ENCODE measurements at places on chromosomes 1 and 21.
A peak's percentile ranks its signal among the peaks of the same experiment; 100 is the strongest.

- DNase-seq: peak; percentile 33
These were observed 629 bp downstream of the CTNNBIP1 start for GRCh38 chr1:9909234-9910046.

- DNase-seq: peak; percentile 95
These were observed 3.7 kb upstream of the FABP3 start for GRCh38 chr1:31376375-31377134.

GRCh38 chr1:240763771-240764170, 151.8 kb upstream of the GREM2 start:
- DNase-seq: no peak

- DNase-seq: no peak
These were observed 171.4 kb upstream of the GORAB start for GRCh38 chr1:170360601-170361000.

- DNase-seq: no peak
These were observed 77.7 kb downstream of the CAPZB start for GRCh38 chr1:19407494-19408096.

GRCh38 chr1:201707656-201708055, 121.3 kb upstream of the IPO9 start:
- DNase-seq: no peak

GRCh38 chr1:58904299-58905125, 120.7 kb upstream of the JUN start:
- no peak for DNase-seq

DNA sequence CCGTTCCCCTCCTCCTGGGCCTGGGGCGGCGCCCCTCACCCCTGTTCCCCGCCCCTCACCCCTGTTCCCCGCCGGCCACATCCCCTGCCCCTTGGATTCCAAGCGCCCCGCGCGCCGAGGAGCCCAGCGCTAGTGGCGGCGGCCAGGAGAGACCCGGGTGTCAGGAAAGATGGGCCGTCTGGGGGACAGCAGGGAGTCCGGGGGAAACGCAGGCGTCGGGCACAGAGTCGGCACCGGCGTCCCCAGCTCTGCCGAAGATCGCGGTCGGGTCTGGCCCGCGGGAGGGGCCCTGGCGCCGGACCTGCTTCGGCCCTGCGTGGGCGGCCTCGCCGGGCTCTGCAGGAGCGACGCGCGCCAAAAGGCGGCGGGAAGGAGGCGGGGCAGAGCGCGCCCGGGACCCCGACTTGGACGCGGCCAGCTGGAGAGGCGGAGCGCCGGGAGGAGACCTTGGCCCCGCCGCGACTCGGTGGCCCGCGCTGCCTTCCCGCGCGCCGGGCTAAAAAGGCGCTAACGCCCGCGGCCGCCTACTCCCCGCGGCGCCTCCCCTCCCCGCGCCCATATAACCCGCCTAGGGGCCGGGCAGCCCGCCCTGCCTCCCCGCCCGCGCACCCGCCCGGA, at the start of gene TP73:
TP73 (plus strand) TSS at position 587 of the 618 bp plus-strand sequence. CDS start 29,850 bp downstream, outside the sequence.
- no peak for DNase-seq

DNA sequence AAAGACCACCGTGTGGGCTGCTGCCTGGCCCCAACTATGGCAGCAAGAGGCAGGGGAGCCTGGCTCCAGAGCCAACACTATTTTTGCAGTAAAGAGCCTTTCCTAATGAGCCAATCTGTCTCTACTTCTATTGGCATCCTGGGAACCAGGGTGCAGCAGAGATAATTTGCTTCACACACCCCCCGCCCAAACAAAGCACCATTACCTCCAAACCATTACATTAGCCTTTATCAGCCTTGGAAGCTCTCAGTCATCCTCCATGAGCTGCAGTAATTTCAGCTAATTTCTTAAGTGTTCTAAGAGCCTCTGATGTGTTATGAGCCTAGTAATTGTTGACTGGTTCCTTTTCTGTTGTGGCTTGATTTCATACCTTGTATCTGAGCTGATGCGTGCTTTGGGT, 21.6 kb downstream of the ARMH1 start:
- no peak for DNase-seq

DNA sequence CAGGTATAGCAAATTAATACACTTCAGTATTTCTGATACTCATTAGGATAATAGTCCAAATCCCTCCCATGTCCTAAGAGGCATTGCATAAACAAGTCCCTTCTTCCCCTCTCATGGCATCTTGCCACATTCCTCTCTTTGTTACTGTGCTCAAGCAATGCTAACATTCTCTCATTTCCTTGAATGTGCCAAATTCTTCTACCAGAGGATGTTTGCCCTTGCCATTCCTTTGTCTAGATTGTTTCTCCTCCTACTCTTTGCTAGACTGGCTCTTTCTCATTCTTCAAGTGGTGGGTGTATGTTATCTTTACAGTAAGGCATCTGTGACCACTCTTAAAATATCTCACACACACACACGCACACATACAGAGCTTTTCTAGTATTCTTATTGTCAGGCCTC, 621.0 kb upstream of the CXADR start:
- no peak for DNase-seq

GRCh38 chr1:210418863-210419650, 90.4 kb downstream of the HHAT start:
- DNase-seq: no peak

DNA sequence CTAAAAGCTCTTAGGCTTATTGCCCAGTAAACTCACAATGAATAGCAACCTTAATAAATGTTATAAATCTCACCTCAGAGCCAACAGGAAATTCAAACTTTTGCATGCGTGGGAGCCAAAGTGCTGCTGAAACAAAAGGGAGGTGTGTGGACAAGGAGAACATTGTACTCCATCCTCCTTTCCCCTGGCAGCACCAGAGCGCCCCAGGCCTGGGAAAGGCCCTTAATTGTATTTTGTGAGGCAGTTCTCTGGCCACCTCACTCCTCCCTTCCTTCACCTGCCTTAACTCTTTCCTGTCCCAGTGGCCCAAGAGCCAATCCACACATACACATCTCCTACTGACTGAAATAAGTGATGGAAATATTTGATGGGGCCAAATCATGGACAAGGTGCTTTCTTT, 648.5 kb downstream of the LMO4 start:
- no peak for DNase-seq

- peak; percentile 19 for DNase-seq
These were observed 115.6 kb downstream of the UCK2 start for GRCh38 chr1:165942927-165943597.

GRCh38 chr1:115314765-115315164, 23.3 kb downstream of the NGF start:
- no peak for DNase-seq

GRCh38 chr1:112686417-112686816, 12.0 kb downstream of the MOV10 start:
- DNase-seq: no peak

GRCh38 chr1:204157962-204158361, 6.1 kb upstream of the ETNK2 start:
- DNase-seq: no peak

GRCh38 chr1:245370905-245371581, 216.3 kb downstream of the KIF26B start:
- no peak for DNase-seq

DNA sequence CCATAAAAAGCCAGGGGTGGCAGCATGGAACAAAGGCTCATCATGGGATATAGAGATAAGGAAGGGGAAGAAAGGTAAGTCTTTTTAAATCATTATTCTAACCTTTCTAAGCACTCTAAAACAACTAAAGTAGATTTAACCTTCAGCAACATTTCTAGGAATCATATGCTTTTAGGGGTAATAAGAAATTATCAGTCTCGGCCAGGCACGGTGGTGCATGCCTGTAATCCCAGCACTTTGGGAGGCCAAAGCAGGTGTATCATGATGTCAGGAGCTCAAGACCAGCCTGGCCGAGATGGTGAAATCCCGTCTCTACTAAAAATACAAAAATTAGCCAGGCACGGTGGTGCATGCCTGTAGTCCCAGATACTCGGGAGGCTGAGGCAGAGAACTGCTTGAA, 20.3 kb upstream of the PHTF1 start:
- no peak for DNase-seq

DNA sequence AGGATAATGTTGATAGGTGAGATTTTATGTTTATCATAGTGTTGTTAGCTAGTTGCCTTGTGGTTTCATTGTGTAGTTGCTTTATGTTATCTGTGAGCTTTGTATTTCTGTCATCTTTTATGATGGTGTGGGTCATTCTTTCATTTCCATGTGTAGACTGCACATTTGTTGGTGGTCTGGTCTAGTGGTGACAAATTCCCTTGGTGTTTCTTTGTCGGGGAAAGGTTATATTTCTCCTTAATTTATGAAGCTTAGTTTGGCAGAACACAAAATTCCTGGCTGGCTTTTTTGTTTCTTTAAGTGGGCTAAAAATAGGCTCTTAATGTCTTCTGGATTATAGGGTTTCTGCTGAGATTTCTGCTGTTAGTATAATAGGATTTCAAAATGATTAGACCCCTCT, 347.2 kb upstream of the ADAMTS5 start:
- no peak for DNase-seq

DNA sequence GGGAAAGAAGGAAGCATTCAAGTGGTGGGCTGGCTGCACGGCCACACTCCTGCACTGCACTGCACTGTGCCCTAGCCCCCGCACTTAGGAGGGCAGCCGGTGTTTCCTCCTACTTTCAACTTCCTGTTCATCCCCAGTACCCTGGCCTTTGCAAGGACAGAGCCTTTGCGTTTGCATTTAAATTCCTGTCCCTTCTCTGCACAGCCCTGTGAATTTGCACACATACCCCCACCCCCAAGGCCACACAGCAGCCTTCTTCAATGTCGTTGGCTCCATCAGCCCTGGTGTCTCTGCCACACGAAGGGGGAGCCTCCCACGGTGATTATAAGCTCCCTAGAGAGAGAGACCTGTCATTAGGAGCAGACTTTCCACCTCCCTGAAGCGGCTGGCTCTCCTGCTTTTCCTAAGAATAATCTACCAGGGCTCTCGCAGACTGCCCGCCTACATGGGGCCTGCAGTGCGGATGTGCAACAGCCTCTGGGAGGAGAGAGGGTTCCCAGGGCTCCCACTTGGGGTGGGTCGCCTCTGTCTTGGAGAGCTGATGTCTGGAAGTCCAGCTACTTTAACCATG, 13.2 kb upstream of the SLC45A3 start:
- no peak for DNase-seq

DNA sequence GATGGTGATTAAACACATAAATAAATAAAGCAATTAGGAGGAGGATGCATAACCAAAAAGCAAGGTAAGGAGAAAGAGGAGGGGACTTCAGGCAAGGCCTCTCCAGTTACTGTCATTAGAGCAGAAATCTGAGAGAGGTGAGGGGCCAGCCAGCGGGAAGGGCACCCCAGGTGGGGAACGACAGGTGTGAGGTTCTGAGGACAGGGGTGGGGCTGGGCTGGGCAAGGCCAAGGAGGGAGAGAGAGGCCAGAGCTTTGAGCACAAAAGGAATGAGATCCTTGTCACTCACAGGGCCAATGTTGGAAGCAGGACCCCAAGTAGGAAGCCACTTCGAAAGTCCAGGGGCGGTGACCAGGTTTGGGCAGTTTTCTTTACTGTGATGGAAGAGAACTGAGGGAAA, 182.2 kb upstream of the RAB4A start:
- DNase-seq: no peak

DNA sequence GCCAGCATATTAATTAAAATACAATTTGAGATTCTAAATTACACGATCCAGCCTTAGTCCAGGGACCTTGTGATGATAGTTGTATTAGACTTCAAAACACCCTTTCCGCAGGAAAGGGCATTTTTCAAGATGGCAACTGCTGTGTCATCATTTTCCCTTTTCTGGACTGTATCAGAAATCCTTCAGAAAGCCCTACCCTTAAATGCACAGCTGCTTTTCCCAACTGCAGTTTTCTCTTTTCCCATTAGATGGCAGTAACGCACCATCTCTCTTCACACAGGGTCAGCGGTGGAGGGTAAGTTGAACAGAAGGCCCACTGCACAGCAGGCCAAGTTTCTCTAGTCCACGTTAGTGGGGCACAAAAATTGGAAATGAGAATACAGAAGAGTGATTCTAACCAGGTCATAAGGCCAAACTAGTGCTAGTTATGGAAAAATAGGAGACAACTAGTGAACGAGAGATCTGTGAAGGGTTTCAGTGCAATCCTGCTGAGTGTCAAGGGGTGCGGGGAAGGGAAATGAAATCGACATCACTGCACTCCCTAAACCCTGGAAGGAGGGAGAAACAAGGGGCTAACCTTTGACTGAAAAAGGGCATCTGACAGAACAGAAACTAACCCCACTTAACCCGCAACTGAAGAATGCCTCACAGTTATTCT, 22.1 kb upstream of the TDRD10 start:
- DNase-seq: peak; percentile 76

- DNase-seq: no peak
These were observed 4.1 kb upstream of the PCP4 start for GRCh38 chr21:39863111-39863510.

DNA sequence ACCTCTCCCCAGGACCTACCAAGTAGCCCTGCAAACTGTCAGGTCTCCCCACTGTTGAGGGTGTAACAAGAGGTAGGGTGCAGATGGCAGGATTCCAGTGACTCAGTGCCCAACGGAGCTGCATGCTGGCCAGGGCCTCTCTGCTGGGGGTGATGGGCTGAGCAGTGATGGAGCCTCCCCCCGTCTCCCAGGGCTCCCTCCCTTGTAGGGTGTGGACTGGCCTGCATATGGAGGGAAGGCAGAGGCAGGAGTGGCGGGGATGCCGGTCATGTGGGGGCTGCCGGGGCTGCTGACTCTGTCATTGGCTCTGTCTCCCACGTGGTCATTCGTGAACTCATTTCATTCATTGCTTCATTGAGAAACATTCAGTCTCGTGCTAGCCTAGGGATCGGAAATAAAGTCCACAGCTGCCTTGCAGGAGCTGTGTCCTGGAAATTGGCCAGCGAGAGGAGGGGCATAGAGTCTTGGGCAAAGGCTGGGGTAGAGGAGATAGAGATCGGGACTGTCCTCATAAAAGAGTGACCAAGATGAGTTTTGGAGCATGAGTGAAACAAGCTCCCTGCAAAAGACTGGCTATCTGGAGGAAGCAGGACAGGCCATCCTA, 22.9 kb upstream of the DISP3 start:
- DNase-seq: no peak

GRCh38 chr21:38505654-38506523, 7.6 kb upstream of the ERG start:
- DNase-seq: no peak

- DNase-seq: no peak
These were observed 23.4 kb upstream of the KIAA1614 start for GRCh38 chr1:180889325-180889724.

DNA sequence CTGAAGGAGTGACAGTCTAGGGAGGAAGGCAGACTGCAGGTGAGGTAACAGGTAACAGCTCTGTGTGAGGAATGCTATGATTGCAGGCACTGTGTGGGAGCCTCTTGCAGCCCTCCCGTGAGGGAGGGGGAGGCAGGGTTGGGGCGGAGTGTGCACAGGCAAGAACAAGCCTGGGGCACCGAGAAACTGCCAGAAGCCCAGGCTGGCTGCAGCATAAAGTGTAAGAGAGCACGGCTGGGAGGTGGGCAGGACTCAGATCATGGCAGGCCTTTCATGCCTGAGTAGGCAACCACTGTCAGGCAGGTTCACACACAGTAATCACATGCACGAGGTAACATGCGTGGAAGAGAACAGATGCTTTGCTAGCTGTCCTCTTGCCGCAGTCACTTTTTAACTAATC, 11.3 kb upstream of the RHEX start:
- DNase-seq: no peak

DNA sequence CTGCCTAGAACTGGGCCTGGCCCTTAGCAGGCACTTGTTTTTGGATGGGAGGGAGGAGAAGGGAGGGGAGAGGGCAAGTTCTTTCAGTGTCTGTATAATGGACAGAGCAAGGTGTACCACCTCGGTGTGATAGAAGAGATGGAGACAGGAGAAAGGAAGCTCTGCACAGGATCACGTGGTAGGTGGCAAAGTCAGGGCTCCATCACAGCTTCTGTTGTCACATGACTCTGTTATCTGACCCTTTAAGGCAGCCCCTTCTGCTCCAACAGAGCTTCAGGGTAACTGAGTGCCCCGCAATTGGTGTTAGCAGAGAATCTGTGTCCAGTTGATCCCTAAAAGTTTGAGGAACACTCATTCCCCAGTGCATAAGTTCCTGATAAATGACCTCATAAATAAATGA, 16.5 kb upstream of the ETS2 start:
- no peak for DNase-seq
